ENCODE measurements at places on chromosomes 1 and 21. TPM values are rescaled to one million over a fixed set of nuclear protein-coding genes. Genes with fewer than 3 reads are reported as not detected.

GRCh38 chr1:225733254-225733653, 44.4 kb upstream of the SRP9 start:
- no peak for DNase-seq

The CACHD1 gene
- 56.8 TPM for polyA plus RNA-seq

The MCOLN3 gene
- polyA plus RNA-seq, result 9.4 TPM

DNA sequence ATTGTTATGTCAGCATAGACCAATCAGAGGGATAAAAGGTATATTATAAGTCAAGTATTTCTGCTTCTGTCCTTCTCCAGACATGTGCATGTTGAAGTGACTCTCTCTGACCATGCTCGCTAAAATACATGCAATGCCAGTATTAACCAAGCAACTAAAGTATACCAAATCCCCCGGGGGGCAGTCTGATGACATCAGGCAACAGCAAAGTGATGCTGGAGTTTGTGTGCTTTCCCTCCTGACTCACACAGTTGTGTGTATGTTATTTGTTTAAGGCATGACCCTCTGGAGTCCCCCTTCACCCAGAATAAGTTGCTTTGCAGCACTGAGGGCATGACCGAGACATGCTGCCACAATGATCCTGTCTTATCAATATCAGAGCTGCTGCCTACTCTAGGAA, 2.1 kb downstream of the BRINP2 start:
- no peak for DNase-seq

Measured in right renal cortex interstitium (tissue), 3 donors.